Calu3 (cell line): ENCODE measurements at places on chromosomes 16 and 17.
A peak's percentile ranks its signal among the peaks of the same experiment; 100 is the strongest.

DNA sequence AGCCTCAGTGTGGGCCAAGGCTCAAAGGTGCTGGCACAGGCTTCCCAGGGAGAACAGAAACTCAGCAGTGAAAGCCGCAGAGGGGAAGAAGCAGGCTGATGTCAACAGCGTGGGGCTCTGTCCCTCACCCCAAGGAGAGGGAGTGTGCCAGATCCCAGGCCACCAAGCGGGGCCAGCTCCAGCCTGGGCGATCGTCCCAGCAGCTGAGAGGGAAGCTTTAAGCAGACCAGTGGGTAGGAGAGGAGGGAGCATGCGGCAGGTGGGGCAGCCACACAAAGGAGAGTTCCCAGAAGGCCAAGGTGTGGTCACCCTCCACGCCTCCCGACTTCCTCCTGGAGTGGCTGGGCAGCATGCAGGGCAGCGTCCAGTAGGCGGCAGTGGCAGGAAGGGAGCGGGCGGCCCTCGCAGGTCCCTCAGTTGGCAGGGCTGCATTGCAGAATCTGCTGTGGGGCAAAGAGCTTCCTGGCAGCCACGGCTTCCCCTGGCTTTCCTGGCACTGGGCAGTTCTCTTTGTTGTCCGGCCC, 6.0 kb downstream of the SYNGR2 start:
- DNase-seq, result peak; percentile 87

GRCh38 chr16:78323315-78323714, 223.9 kb downstream of the WWOX start:
- DNase-seq, result no peak

- no peak for DNase-seq
Measured at GRCh38 chr17:33819539-33819938, 435.5 kb upstream of the CCL2 start.

GRCh38 chr17:57868007-57868909, 18.4 kb upstream of the MRPS23 start:
- DNase-seq, result peak; percentile 52

GRCh38 chr17:66135219-66135618, 56.7 kb downstream of the CEP112 start:
- no peak for DNase-seq

GRCh38 chr16:11561454-11561805, 25.3 kb downstream of the LITAF start:
- no peak for DNase-seq

DNA sequence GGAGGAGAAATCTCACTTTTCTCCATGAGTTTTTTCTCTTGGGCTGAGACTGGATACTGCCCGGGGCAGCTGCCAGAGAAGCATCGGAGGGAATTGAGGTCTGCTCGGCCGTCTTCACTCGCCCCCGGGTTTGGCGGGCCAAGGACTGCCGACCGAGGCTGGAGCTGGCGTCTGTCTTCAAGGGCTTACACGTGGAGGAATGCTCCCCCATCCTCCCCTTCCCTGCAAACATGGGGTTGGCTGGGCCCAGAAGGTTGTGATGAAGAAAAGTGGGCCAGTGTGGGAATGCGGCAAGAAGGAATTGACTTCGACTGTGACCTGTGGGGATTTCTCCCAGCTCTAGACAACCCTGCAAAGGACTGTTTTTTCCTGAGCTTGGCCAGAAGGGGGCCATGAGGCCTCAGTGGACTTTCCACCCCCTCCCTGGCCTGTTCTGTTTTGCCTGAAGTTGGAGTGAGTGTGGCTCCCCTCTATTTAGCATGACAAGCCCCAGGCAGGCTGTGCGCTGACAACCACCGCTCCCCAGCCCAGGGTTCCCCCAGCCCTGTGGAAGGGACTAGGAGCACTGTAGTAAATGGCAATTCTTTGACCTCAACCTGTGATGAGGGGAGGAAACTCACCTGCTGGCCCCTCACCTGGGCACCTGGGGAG, 19.1 kb downstream of the NGFR start:
- DNase-seq, result no peak

DNA sequence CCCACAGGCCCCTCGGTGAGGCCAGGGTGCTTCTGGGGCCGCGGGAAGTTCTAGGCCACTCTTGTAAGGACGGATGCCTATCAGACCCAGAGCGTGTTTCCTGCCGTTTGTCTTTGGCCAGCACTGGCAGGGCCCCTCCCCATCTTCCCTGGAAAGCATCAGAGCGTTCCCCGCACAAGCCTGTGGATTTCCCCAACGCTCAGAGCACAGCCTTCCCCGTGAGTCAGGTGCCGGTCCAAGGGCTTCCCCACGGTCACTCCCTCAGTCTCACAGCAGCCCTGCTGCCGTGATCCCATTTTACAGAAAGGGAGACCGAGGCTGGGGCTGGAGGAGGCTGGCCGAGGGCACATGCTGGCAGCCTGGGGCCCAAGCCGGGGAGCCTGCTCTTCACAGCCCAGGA, 33.7 kb downstream of the CRISPLD2 start:
- no peak for DNase-seq

DNA sequence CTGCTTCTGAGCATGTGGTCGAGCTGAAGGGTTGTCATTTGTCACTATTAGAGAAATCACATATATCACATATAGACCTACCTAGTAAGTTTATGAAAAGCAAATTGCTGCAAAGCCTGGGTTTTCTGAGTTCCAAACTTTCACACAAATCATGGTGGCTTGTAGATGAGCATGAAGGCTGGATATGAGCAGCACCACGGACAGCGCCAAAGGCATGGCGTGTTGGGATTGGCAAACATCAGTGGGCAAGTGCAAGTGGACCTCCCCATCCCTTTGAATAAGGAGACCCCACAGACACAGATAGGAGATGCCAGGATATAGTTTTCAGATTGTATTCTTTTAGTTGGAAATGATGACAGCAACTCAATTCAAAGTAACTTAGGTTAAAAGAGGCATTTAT, 77.6 kb upstream of the CACNG3 start:
- no peak for DNase-seq

DNA sequence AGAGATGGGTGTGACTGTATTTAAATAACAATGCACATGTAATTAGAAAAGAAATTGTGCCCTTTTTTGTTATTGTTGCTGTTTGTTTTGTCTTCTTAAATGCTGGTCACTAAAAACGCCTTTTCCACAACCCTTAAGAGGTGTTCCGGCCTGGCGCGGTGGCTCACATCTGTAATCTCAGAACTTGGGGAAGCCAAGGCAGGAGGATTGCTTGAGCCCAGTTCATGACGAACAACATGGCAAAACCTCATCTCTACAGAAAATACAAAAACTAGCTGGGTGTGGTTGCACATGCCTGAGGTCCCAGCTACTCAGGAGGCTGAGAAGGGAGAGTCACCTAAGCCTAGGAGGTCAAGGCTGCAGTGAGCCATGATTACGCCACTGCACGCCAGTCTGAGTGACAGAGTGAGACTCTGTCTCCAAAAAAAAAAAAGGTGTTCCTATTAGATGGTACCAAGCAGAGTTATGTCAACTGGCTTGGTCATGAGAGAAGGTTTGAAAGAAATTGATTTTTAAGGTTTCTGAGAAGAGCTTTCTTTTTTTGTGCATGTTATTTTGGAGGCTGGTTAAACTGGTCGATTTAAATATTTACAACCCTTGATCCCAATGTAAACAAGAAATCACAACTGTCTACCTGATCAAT, 23.5 kb upstream of the RFFL start:
- DNase-seq, result peak; percentile 30

DNA sequence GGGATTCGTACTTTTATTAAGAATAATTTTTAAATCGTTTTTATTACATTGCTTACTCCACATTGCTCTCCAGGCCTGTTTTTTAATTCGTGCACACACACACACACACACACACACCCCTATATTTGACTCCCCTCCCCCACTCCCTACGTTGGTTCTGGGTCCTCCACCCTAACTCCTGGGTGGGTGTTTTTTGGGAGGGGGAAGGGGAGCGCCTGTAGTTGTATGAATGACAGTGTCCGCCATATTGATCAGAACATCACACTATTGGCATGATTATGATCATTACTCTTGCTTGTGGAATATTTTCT, 1.3 kb downstream of the GNAO1 start:
- no peak for DNase-seq

DNA sequence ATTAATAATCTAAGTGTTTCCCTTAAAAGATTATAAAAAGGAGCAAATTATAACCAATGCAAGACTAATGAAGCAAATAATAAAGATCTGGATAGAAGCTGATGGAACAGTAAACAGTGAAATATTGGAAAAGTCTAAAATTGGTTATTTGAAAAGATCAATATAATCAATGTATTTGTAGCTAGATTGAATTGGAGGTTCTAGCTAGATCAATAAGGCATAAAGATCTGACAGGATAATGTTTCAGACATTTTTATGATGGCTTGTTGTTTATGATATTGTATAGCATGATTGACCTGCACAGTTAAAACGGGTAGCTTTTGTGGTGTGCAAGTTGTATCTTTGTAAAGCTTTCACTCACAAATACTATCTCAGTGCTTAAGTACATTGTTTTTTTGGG, 245.3 kb downstream of the BCAS3 start:
- DNase-seq, result no peak

- no peak for DNase-seq
Measured at GRCh38 chr17:34386697-34387550, 23.9 kb upstream of the CCL1 start.

- no peak for DNase-seq
Measured at GRCh38 chr16:63720848-63721247, 1401.0 kb downstream of the CDH11 start.

- peak; percentile 47 for DNase-seq
Measured at GRCh38 chr17:3647769-3648555, 11.4 kb downstream of the CTNS start.

- DNase-seq, result peak; percentile 84
Measured at GRCh38 chr17:54900457-54901229, at the start of gene TOM1L1. Gene TOM1L1, plus strand, starts transcription at chr17:54900852. Its CDS starts 14 bp downstream, at chr17:54900866.

GRCh38 chr17:80296221-80296620, 35.6 kb downstream of the RNF213 start:
- DNase-seq, result no peak

DNA sequence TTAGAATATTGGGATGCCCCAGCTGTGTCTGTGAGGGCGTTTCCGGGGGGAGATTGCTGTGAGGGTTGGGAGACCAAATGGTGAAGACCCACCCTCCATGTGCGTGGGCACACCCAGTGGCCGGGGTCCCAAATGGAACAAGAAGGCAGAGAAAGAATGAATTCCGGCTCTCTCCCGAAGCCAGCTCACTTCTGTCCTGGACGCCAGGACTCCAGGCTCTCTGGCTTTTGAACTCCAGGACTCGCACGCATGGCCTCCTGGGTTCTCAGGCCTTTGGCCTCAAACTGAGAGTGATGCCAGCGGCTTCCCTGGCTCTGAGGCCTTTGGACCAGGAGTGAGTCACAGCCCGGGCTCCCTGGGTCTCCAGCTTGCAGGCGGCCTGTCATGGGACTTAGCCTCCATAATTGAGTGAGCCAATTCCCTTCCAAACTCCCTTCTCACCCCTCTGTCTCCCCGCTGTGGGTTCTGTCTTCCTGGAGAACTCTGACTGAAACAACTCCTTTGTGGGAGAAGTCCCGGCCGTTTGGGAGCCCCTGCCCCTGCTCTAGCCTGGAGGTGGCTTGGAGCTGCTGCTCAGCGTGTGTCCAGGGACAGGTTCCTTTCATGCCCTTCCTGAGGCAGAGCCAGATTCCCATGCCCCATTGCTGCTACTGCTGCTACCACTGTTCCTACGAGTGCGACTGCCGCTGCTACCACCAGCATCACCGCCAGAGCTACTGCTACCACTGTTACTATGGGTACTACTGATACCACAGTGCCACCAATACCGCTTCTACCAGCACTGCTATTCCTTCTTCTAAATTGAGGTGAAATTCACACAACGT, 49.8 kb upstream of the CBX4 start:
- DNase-seq, result no peak

GRCh38 chr17:78689029-78689428, 93.0 kb downstream of the CYTH1 start:
- no peak for DNase-seq

DNA sequence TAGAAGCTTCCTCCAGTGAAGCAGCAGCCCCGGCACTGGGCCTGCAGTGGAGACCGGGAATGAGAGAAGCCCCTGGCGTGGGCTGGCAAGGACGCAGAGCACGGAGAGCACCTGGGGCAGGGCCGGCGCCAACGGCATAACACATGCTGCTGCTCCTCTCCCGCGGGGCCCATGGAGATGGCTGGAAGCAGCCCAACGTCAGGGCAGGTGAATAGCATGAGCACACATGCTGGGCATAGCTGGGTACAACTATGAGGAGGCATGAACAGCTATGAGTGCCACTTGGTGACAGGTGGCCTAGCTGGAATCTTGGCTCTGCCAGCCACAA, 46.4 kb downstream of the IRF8 start:
- no peak for DNase-seq

DNA sequence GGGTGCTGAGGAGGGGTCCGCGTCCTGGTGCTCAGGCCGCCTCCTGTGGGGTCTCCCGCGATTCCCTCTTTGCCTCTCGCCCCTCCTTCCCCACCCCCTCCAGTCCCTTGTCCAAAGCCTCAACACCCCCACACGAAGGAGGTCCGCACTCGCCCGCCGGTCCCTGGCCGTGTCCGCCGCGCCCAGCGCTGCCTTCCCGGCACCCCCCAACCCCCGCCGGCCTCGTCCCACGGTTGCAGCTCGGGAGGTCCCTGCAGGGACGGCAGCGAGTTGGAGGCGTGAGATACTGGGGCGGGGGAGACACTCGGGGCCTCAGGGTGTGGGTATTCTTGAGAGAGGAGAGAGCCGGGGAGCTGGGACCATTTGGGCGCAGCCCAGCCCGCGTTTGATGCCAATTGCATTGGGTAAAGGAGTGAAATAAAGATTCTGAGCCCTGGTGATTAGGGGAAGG, 468 bp downstream of the FLYWCH2 start:
- DNase-seq, result no peak

GRCh38 chr16:80144191-80144590, 396.6 kb upstream of the DYNLRB2 start:
- no peak for DNase-seq

DNA sequence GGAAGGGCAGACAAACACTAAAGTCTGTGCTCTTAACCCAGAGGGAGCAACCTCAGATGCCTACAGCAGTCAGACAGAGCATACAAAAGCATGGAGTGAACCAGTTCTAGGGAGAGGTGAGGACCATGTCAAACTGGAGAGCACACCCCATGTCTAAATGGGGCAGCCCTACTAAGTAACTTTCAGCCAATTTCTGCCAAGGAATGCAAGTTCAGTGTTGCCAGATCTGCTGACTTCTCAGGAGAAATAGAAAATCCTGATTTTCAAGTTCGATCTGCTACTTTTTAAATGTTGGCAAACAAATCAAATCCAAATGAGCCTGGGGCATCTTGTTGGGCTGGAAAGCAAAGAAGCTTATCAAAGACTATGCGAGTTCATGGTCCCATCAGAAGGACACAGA, 17.5 kb upstream of the SCNN1B start:
- no peak for DNase-seq

- no peak for DNase-seq
Measured at GRCh38 chr17:29349409-29349808, 40.8 kb upstream of the TAOK1 start.
